Adrenal gland (tissue), 19 donors: ENCODE measurements at places on chromosomes 4 and X. TPM values are rescaled to one million over a fixed set of nuclear protein-coding genes. Genes with fewer than 3 reads are reported as not detected.

DNA sequence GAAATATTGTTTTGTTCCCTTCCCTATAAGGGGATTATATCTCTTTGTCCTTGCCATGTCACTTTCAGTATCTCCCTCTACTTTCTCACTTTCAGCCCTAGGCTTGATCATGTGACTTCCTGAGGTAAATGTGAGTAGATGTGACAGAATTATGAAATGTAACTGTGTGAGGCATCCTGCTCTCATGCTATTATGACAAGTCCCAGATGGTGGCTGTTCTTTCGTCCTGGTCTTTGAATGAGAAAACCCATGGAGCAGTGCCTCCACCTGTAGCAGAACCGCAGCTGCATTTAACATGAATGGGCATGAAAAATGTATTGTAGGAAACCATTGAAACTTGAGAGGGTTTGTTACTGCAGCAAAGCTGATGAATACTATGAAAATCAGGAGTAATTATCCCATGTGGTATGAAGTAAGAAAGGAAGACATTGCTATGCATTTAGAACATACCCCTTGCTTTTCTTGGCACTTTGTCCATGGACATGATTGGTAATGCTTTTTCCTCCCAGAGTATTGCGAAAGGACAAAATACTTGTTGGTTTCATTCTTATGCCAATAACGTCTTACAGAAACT is 202.2 kb upstream of the GPRIN3 start:
- no peak for DNase-seq

DNA sequence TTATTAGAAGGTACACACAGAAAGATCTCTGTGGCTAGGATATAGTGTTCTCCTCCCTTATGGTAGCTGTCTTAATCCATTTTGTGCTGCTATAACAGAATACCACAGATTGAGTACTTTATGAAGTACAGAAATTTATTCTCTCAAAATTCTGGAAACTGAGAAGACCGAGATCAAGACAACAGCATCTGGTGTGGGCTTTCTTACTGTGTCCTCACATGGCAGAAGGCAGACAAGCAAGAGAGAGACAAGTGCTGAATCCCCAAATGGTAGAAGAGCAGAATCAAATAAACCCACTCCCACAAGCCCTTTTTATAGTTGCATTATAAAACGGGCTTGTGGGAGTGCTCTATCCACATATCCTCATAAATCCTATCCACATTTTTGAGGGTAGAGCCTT is 373.1 kb downstream of the GABRG1 start:
- DNase-seq, result no peak

GRCh38 chr4:37864786-37865185 is 26.1 kb upstream of the TBC1D1 start:
- no peak for DNase-seq

DNA sequence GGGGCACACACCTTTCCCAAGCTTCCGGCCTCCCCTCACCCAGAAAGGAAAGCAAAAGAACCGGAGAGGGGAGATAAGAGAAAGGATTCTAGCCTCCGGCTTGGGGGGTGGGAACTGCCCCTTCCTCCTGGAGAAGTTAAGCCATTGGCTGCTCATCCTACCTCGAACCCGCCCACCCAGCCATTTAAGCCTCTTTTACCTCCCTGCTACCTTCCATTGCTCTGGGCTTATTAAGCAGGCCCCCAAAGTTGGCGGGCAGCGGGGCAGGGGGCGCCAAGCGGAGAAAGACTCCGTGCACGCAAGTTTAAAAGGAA is 2.3 kb downstream of the MAML3 start:
- DNase-seq, result peak; percentile 95

DNA sequence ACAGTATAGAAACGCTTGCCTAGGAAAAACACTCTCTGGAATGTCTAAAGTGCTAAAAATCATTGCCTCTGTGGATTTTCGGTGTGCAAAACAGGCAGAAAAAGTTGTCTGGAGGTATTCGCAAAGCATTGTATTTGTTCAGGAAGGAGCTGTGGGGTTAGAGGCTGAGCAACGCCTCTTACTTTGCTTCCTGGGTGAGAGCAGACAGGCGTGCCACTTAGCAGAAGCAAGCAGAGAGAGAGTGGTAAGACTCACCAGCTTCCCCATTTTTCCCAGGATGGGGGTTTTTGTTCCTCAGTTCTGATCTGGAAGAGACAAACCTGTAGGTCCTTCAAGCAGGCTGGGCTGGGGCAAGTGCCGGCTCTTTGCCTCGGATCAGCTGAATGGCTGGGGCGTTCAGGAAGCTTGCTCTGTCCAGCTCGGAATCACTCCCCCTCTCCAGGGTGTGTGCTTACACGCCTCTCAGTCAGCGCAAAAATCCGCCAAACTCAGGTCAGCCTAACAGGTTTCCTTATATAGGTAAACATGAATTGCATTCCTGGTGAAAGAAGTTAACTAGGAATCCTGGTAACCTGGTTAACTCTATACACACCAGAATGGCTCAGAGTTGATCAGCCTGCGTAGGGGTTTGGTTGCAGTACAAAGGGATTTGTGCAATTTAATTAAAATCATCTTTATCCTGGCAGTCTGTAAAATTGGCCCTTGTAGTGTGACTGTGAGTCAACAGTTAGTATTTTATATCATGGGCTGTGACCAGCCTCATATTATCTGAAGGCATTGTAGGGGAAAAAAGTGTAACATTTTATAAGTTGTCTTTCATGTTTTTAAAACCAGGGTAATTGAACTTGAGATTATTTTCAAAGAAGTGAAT is 213.1 kb upstream of the MID1 start:
- no peak for DNase-seq

GRCh38 chr4:76188149-76188548 is 25.5 kb downstream of the SCARB2 start:
- DNase-seq, result no peak

DNA sequence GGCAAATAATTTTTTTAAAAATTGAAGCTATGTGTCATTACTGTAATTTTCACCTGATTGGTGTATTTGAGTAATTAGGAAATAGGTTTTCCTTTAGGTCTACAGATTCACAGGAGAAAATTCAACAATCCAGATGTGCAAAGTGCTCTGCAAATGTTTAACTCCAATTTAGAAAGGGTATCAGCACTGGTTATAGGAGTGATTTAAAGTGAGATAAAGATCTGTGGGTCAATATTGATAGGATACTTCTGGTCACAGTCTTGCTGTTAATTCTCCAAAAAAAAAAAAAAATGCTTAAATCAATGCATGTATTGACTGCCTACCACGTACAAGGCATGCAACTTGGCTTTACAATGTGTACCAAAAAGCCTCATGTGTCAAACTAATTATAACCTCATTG is 271.3 kb downstream of the PPP3CA start:
- no peak for DNase-seq

DNA sequence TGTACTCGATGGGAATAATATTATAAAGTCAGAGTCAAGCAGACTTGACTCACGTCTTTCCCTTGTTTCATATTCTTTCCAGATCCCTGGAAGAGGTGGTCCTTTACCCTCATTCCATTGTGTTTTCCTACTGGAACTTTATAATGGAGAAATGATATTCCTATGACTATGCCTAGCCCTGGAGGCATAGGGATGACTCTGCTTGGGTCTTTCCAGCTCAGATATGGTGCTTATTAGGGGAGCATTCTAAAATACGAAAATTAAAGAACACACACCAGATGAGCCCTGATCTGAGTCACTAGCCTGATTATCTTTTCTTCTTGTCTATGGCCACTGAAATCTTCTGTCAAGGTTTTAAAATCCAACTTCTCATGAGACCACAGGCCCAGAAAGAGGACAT is 231.4 kb downstream of the ANKRD50 start:
- no peak for DNase-seq

GRCh38 chrX:40240844-40241243 is 143.1 kb upstream of the BCOR start:
- DNase-seq, result no peak

DNA sequence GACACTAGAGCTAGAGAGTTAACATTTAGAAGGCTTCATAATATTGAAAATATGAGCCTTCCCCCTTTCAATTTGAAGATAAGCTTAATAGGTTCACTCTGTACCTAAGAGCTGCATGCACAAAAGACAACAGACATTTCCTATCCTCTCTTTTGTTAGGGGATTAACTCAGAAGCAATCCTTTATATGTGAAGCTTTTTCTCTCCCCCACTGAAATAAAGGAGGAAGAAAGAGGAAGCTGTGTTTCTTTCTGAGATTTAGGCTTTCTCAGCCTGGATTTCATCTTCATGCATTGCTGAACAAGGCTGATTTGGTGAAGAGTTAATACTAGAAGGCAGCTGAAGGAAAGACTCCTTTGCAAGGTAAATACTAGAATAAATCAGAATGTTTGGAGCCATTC is 21.0 kb upstream of the CABS1 start:
- no peak for DNase-seq

DNA sequence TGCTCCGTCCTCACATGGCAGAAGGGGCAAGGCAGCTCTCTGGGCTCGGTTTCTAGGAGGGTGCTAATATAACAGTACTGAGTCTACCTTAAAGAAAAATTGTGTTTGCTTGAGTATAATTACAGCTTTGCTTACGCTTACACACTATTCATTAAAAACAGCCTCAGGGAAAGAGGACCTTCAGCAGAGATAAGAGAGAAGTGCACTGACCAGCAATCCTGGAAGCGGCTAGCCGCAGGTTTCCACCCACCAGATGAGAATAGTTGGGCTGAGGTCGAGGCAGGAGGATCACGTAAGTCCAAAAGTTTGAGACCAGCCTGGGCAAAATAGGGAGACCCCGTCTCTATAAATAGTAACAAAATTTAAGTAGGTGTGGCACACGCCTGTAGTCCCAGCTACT is 15.2 kb upstream of the MRFAP1 start:
- DNase-seq, result no peak

GRCh38 chr4:106264331-106264728 is 51.7 kb downstream of the TBCK start:
- DNase-seq, result peak; percentile 12

DNA sequence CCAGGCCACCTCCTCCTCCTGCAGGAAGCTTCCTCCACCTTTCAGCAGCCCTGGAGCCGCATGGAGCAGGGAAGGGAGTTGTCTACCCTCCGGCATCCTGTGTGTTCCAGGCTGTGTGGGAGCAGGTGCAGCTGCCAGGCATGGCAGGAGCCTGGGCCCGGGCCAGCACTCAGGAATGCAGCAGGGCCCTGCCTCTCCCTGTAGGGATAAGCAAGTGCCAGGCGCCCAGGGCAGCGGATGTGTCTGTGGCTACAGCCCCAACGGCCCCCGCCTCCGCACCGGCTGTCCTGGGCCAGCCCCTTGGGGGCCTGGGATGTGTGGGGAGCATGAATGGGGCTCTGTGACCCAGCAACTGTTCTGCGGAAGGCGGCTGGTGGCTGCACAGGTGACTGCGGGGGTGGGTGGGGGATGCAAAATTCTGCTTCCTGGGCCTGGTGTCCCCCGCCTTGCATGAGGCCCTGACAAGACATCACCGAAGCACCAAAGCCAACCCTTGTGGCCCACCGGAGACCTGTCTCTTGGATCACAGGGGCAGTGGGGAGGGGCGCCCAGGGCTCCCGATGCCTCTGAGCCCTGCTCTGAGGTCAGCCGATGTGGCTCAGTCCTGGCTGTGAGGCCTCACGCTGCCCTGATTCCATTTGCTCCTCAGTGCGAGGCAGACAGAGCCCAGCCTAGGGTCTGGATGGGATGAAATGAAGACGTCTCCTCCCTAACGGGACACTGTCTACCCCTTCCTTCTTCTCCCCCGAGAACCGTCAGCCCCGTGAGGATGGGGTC is 1.4 kb upstream of the DOK7 start:
- DNase-seq, result peak; percentile 81

DNA sequence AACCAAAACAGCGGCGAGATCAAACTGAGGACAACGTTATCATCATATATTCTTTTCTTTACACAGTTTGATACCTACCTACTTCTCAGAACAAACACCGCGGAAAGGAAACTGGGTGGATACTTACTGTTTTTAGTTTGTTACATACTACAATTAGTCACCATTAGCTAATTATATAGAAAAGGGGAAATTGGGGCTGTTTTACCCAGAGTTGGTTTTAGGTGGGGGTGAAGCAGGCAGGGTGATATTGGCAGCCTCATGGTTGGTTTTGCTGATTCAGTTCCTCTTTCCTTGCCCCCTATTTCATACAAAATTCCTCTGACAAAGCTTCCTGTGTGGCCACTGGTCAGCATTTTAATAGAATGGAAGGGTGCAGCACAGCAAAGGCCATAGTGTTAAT is 77.8 kb downstream of the SORBS2 start:
- no peak for DNase-seq

GRCh38 chr4:40192114-40193015 is 4.5 kb upstream of the RHOH start:
- DNase-seq, result no peak

- no peak for DNase-seq
Measured at GRCh38 chr4:153468587-153468986, 2.4 kb downstream of the TMEM131L start.

GRCh38 chr4:43276321-43276720 is 383.8 kb downstream of the GRXCR1 start:
- no peak for DNase-seq

GRCh38 chr4:39308611-39309010 is 57.6 kb downstream of the RFC1 start:
- DNase-seq, result no peak

DNA sequence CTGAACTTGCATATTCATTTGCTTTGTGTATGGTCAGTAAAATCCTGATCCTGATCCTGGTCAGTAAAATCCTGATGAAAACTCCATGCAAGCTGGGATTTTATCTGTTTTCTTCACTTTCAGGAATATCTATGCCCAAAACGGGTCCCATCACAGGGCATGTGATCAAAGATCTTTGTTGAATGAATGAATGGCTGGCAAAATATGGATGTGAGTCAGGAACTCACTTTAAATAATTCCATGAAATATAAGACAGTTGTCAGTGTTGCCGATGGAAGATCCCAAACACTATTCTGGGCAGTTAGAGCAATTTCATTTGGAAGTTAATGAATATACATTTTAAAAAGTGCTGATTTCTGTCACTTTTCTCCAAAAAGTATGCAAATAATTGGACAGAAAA is 598.4 kb downstream of the GBA3 start:
- DNase-seq, result no peak

- DNase-seq, result no peak
Measured at GRCh38 chr4:174318829-174319764, 35.4 kb downstream of the CEP44 start.

- no peak for DNase-seq
Measured at GRCh38 chr4:140906993-140907962, 151.1 kb upstream of the TBC1D9 start.

DNA sequence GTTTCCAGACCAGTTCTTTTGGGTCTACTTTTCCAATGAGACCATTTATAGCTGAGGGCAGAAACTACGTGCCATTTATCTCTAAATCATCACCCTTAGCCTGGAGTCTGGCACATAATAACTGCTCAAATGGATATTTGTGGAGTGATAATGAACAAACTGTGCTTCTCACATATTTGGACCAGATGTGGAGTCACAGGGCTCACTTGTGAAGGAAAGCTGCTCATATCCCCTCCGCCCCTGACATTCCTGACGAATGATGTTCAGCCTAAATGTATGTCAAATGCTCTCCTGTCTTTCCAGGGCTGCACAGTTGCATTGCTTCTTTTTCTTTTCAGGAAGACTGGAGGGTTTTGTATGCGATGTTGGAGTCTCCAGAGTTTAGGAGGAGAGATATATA is 110.1 kb downstream of the GBA3 start:
- no peak for DNase-seq

- DNase-seq, result no peak
Measured at GRCh38 chr4:82053396-82053795, 320.4 kb downstream of the HNRNPD start.

Gene CPZ
- polyA plus RNA-seq, result 0.53 TPM

Gene CYBB
- polyA plus RNA-seq, result 5.5 TPM

Gene NUP62CL
- polyA plus RNA-seq, result 4.9 TPM

Gene PNMA6F
- polyA plus RNA-seq, result 0.40 TPM

Gene NLGN3
- polyA plus RNA-seq, result 10.6 TPM

Gene NDP
- polyA plus RNA-seq, result 0.32 TPM
